ENCODE measurements at places on chromosomes 5 and 9. TPM values are rescaled to one million over a fixed set of nuclear protein-coding genes. Genes with fewer than 3 reads are reported as not detected.

DNA sequence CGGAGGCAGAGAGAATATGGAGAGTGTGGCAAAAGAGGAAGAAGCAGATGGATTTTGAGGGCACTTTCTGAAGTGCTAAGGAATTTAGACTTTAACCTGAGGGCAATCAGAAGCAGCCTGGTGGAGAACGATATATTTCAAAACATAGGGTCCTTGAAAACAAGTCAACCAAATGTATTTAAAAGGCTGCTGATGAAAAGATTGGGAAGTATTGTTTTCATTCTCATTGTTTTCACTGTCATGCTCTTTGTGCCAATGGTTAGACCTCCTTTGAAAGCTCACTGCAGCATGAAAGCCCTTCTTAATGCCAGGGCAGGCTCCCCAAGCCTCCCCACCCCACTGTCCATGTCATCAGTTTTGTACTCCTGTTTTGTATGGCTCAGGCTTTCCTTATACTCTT lies 2.5 kb upstream of the GPX3 start:
- DNase-seq: no peak

GRCh38 chr5:96079075-96079474 lies 117.4 kb upstream of the ELL2 start:
- no peak for DNase-seq

- DNase-seq: no peak
These were observed 39.3 kb upstream of the IFNE start for GRCh38 chr9:21521448-21521847.

DNA sequence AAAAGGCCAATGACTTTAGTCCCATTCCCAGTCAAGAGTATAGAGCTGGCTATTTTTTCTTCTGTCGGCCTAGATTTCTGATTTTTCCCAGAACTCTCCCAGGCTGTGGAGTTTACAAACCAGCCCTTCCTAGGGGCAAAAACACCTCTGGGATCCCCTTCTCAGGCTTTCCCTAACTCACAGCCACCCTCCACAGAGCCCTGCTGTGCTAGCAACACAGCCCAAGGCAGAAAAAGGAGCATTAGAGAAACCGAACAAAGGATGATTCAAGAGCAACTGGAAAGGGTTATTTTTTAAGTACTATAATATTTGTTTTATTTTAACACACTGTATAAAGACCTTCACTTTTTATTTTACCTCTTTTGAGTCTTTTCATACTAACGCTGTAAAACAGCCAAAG lies 234.8 kb downstream of the GLIS3 start:
- DNase-seq: no peak

IL3 gene
- total RNA-seq: not detected
